ENCODE measurements at places on chromosomes 11 and 22.

- no peak for DNase-seq
Observed at GRCh38 chr11:66345316-66345649, 379 bp upstream of the BRMS1 start.

DNA sequence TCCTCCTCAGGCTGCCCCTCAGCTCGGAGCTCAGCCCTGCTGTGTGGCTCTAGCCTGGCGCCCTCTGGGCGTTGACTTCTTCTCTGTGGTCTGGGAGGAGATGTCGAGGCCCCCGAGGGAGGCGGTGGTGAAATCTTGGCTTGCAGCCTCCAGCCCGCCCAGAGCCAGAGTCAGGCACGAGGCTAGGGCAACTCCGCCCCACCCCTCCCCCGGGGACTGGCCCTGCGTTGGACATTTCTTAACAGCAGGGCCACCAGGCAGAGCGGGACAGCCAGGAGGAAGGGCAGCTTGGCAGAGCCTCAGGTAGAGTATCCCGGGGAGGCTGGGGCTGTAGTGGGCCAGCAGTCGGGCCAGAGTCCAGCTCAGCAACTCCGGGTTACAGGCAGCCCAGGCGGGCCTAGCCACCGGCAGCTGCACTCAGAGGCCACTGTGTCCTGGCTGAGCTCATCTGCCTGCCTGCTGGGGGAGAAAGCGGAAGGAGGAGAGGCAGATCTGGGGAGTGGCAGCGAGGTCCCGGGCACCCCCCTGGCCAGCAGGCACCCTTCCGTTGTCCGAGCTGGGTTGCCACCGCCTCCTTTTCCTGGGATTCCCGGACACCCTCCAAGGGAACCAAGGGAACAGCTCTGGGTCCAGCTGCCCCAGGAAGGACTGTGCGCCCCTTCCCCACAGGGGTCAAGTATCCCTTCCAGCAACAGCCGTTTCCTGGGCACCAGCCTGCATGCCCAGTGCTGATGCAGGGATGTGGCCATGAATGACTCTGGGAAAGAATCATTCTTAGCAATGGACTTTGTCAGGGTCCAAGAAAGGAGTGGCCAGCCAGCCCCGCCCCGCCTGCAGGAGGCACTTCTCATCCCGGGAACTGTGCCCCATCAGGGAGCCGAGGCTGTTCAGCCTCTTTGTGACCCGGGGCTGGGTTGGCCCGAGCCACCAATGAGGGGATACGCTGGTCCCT lies at the start of gene ALDH3B1:
TSS of gene ALDH3B1 (plus strand) at position 238 of the 952 bp plus-strand sequence. CDS start 4,971 bp downstream, outside the sequence.
- DNase-seq, result peak; percentile 88

DNA sequence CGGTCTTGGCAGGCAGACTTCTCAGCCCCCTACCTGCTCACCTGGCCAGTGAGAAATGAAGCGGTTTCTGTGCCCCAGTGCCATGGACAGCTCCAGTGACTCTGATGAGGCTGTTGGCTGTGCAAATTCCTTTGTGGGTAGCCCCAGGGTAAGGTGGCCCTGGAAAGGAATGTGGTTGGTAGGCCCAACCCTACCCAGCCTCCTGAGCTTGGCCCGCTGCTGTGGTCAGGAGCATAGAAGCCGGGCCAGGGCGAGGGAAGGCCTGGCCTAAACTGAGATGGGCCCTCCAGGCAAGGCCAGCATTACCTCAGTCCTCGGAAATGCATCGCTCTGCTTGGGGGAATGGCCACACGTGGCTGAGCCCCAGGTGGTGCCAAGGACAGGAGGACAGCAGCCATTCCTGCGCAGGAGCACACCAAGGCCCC lies 16.9 kb downstream of the DAGLA start:
- DNase-seq, result no peak

DNA sequence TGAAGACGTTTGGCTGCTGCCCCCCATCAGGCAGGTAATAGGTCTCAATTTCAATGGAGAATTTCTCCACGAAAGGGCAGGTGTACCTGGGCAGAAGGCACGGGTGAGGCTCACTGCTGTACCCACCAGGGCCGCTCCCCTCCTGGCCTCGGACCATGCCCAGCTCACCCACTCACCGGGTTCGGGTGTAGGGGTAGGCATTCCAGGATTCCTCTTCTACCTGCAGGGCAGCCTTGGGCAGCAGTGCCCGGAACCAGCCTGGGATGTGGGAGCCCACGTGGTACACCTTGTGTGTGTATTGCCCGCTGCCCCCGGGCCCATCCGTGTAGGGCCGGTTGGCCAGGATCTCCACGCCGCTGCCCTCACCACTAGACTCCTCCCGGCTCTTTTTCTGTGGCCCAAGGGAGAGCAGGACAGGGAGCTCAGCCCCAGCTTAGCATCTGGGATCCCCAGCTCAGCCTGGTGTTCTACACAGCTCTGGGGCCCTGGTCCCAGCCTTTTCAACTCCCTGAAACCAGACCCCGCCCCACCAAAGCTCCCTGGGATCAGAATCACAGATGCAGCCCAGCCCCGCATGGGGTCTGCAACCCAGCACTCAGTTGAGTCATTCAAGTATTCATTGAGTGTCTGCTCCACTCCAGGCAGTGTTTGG lies 2.7 kb downstream of the PITPNM1 start:
- no peak for DNase-seq

GRCh38 chr11:10550503-10551289 lies 9.7 kb upstream of the RNF141 start:
- DNase-seq, result peak; percentile 48

GRCh38 chr22:47160141-47160541 lies 397.7 kb downstream of the TBC1D22A start:
- DNase-seq, result no peak

- peak; percentile 60 for DNase-seq
Observed at GRCh38 chr11:130979386-130979972, 63.2 kb upstream of the SNX19 start.

- DNase-seq, result no peak
Observed at GRCh38 chr11:112942966-112943643, 18.1 kb upstream of the NCAM1 start.

GRCh38 chr11:86938203-86938899 lies 16.8 kb downstream of the FZD4 start:
- no peak for DNase-seq

DNA sequence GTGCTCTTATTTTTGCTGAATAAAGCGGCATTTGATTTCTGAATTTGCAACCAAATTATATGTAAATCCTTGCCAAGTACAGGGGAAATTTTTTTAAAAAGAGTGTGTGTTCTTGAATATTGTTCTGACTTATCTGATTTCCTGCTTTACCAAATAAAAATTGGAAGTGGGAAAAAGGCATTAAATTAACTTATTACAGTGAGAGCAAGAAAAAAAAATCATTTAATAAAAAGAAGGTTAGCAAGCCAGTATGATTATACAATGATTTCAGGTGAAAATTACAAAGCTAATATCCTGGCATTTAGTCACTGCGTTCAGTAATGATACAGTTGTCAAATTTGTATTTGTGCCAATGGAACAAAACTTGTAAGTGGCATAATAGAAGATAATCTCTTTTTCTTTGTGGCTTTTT lies 82.1 kb upstream of the PPARA start:
- DNase-seq, result peak; percentile 63

- no peak for DNase-seq
Observed at GRCh38 chr11:130175898-130176297, 16.3 kb downstream of the ST14 start.

DNA sequence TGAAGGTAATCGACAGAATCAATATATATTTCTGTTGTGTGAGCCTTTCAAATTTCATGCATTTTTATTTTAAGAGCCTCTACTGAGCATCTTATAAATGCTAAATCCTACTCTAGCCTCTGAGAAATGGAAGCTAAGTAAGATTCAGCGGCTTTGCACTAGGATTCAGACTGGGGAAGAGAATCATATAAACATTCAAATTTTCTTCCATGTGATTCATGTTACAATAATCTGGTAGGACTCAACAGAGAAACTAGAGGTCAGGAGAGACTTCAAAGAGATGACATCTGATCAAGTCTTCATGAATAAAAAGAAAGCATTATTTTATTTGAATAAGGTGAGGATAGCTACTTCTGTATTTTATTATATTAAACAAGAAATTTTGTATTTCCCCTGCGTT lies 538.9 kb downstream of the DLG2 start:
- DNase-seq, result no peak

- DNase-seq, result no peak
Observed at GRCh38 chr11:11230802-11231562, 122.1 kb downstream of the CSNK2A3 start.

DNA sequence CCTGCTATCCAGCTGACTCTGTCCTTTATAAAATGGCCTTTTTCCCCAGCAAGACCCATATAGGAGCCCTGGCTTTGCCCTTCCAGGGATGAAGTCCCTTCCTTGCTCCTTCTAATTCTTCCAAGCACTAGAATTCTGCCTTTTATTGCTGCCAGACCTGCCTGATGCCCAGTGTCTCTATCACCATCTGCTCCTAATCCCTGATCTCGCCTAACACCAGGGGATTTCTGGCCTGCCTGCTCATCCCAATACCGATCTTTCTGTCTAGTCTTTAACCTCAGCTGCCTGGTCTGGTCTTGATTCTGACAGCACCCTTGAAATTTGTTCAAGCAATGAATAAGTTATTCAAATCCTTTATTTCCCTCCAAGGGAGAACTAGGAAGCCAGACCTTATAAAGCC lies 150.2 kb downstream of the SPON1 start:
- DNase-seq, result no peak
